Myocyte (in vitro differentiated cells): ENCODE measurements at places on chromosomes 12 and 14. TPM values are rescaled to one million over a fixed set of nuclear protein-coding genes. Genes with fewer than 3 reads are reported as not detected.

ST8SIA1 gene
- 1.6 and 5.6 TPM in 2 replicates for total RNA-seq

ANO2 gene
- total RNA-seq, result 2.2 and 7.8 TPM in 2 replicates

PLBD1 gene
- total RNA-seq, result 0.19 and 0.21 TPM in 2 replicates

CLEC12A gene
- total RNA-seq, result not detected in 2 replicates

KRT3 gene
- not detected in 2 replicates for total RNA-seq

SLC8B1 gene
- 6.2 and 20.2 TPM in 2 replicates for total RNA-seq

IFI27 gene
- 2.5 and 5.8 TPM in 2 replicates for total RNA-seq

RDH5 gene
- total RNA-seq, result 457 and 673 TPM in 2 replicates

SLC17A8 gene
- total RNA-seq, result 0.05 TPM in 1 of 2 replicates, not detected in the other

DNA sequence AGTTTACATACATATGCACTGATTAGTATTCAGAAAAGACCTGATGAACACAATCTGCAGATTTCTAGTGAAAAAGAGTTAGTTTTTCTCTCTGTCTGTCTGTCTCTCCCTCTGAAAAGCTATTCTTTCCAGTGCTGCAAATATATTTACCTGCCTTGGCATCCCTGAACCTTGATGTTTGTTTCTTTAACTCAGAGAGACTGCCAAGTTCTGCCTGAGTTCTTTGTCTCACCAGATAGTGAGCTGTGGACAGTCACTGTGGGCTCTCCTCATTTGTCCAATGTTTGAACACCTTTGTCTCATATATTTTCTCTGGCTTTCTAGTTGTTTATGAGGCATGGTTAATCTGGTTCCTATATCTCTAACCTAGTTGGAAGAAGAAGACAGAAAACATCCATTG, 250.4 kb downstream of the SOX5 start:
- no peak for DNase-seq

- no peak for DNase-seq
Measured at GRCh38 chr14:92997343-92998061, 74.6 kb downstream of the CHGA start.

- no peak for DNase-seq
Measured at GRCh38 chr12:1924996-1925683, 6.7 kb upstream of the CACNA2D4 start.

GRCh38 chr14:49959822-49960408, 67.0 kb downstream of the ARF6 start:
- no peak for DNase-seq

DNA sequence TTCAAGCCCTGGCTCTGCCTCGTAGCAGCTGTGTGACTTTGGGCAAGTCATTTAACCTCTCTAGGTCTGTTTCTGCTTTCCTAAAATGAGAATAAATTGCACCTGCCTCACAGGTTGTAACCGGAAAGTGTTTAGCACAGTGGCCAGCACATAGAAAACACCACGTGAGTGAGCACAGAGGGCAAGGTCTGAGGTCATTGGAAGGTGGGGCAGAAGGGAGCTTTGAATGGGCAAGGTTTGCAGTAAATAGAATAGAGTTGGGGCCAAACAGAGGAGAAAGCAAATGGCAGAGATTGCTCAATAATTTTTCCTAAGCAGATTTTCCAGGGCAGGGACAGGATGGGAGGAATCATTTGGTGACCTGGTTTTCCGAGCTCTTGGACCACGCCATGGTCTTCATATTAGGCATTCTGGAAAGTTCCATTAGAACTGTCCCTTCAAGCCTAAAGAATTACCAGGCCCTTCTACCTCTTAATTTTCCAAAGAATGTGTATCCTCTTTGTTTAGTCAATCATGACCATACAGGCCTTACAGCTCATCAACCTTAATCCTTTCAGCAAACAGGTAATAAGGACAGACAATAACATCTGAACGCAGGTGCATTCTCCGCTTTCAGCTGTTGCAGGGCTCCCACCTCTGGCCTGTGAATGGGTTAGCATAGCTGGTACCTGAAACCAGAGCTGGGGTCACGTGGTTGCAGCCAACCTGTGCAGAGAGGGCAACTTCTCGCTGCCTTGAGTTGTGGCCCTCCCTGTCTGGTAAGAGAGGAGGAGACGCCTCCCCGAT, 53.8 kb downstream of the VWF start:
- DNase-seq, result no peak

DNA sequence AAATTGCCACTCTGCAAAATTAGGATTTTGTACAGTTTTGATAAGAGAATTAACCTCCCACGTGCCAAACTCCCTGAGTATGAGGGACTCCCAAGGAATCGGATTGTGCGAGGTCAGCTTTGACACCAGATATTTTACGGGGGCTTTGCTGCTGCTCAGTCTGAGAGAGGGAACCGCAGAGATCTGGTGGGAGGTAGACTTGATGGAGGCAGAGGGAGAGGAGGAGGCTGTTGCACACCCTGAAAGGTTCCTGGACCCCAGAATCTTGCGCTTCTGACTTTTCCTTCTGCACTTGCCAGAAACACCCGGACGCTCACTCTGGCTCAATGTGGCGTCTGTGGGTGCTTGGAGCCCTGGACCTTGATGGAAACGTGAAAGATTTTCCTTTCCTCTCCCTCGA, 83.9 kb downstream of the PAPOLA start:
- no peak for DNase-seq

GRCh38 chr12:31029468-31029867, 44.2 kb upstream of the DDX11 start:
- no peak for DNase-seq

DNA sequence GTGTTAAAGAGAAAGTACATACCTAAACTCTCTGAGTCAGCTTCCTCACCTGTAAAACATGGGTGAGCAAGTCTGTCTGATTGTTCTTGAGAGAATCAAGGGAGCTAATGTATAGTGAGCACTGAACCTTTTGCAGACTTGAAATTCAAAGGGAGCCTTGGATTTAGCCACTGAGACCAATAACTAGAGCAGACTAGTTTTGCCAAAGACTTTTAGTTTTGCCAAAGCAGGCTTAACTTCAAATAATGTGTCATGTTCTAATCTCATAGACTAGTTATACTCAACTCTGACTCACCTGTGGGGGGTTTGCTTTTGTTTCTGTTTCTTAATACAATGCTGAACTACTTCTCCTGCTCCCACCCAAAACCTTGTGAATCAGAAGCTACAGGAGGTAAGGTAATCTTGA, 123.7 kb downstream of the SLC25A21 start:
- DNase-seq, result no peak

- DNase-seq, result peak; percentile 23
Measured at GRCh38 chr12:71504476-71504875, 64.9 kb downstream of the LGR5 start.

- no peak for DNase-seq
Measured at GRCh38 chr12:89156862-89157262, 195.4 kb downstream of the DUSP6 start.

DNA sequence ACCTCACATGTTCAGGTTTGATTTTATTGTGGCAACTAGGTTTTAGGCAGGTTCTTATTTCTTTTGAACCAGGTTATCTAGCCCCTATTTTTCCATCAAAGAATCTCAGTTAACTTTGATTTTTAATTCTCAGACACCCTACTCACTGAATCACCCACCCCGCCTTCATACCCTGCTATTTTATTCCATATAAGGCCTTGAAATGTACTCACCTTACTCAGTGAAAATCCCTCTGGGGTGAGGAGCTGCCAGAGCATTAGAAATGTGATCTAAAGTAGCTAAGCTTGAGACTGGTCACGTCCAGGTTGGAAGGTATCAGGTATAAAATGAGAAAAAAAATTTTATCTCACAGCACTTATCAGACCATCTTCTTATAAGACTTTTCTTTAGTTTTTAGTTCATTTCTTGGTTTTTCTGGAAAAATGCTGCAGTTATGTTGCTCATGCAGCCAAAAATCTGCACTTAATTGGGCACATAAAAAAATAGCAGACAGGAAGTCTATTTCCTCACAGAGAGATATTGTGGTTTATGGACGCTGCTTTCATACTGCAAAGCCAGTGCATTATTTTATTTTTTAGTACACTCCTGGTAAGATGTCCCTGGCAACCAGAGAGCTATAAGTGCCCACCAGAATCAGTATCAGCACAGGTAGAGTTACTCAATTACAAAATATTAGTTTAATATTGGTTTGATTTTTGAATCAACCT, 101.5 kb upstream of the CCDC91 start:
- DNase-seq, result no peak

DNA sequence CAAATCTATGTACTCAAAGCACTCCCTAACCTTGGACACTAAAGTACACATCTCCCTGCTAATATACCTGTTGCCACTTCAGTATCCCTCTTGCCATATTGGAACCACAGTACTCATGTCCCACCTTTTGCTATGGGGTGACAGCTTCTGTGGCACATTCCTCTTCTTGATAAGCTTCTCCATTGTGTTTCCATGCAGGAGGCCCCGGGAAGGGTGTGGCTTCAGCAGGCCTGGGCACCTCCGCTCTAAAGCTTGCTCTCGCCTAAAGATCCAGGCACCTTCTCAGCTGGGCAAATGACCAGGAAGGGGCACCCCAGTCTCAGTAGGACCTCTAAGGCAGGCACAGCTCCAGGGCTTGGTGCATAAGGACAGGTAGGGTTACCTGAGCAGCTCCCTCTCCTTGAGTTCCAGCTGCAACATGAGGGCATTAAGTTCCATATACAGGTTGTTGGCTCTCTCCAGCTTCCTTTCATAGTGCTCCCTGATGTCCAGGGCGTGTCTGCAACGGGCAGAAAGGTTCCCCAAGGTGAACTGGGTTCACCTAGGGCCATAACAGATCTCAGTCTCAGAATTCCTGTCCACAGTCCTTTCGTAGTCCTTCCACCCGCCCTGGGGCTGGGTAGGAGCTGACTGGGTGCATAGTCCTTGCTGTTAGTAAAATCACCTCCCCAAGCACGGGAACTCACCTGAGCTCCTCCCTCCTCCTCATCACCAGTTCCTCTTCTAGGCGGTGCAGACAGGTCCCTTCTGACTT, 15.9 kb downstream of the MAP3K12 start:
- no peak for DNase-seq

GRCh38 chr14:37247791-37248461, 50.2 kb downstream of the MIPOL1 start:
- DNase-seq, result no peak
